Inflammatory macrophage treated with lipopolysaccharide for 4 hours (primary cell): ENCODE measurements at places on chromosomes 4 and X.

GRCh38 chr4:94442251-94442650 lies 9.5 kb upstream of the PDLIM5 start:
- no peak for DNase-seq

- no peak for DNase-seq
Observed at GRCh38 chrX:105636667-105637066, 185.7 kb upstream of the NRK start.

DNA sequence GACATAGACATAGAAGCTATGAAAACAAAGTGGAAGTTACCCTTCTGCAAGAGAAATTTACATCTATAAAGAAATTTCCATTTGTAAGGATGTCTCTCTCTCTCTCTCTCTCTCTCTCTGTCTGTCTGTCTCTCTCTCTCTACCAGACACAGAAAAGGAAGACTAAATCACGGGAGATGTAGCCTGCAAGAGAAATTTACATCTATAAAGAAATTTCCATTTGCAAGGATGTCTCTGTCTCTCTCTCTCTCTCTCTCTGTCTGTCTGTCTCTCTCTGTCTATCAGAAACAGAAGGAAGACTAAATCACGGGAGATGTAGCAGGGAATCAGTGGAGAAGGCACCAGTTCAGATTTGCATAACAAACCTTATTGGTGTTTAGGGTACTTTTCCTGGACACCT lies 65.6 kb upstream of the CTSO start:
- no peak for DNase-seq

DNA sequence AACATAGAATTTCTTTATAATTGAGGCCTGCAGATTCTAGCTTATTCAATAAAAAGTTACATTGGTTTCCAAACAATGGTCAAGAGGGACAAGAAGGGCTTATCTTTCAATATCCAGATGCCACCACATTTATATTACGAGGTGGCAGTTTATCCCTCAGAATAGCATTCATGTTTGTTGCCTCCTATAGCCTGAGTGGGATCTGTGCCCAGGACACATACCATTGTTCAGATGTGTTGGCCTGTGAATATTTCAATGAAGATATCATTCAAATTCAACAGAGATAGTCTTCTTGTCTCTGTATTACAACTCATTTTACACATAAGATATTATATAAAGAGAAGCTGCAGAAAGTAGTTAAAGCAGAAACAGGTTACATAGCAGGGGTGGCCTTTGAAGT lies 20.5 kb downstream of the GLRB start:
- no peak for DNase-seq

DNA sequence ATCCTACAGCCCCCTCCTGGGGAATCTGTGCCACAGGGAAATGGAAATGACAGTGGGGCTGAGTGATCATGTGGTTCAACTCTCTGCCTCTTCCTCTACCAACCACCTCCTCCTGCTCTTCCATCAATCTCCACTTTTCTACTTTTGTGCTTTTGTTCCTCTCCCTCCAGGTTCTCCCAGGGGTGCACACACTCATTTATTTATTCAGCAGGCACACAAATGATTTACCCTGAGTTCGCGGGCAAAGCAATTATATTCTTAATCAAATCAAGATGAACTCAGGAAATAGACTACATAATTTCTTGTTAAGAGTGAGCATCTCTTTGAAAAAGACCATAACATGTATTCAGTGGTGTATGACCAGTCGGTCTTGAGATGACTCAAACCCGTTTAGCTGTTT lies 69.2 kb downstream of the VCX3A start:
- no peak for DNase-seq

GRCh38 chr4:184588893-184589292 lies 60.4 kb downstream of the CASP3 start:
- DNase-seq: no peak
